Germinal center (tissue), 1 donor: ENCODE measurements at places on chromosomes 13 and 19.
A peak's percentile ranks its signal among the peaks of the same experiment; 100 is the strongest.

DNA sequence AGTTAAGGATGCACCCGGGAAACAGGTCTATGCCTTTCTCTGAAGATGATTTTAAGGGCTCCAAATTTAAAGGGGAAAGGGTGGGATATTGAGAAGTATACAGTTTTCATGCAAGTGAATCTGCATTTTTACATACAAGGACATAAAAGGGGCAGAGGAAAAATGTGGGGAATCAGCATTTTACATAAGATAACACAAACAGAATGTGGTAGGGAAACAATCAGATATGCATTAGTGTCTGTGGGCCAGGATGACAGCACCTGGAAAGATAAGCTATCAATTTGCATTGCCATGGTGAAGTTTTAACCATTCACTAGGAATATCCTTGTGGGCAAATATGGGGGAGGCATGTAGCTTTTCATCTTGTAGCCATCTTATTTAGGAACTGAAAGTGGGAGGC, 24.1 kb downstream of the IGFL3 start:
- no peak for DNase-seq

DNA sequence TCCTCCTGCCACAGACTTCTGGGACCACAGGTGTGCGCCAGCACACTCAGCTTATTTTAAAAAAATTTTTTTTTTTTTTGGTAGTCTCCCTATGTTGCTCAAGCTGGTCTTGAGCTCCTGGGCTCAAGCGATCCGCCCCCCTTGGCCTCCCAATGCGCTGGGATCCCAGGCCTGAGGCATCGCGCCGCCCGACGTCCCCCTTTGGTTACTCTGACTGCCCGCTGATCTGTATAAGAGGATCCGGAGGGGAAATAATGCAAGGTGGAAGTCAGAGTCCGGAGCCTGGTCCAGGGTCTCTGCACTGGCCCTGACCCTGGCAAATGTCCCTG, 486 bp upstream of the ZNF805 start:
- no peak for DNase-seq

DNA sequence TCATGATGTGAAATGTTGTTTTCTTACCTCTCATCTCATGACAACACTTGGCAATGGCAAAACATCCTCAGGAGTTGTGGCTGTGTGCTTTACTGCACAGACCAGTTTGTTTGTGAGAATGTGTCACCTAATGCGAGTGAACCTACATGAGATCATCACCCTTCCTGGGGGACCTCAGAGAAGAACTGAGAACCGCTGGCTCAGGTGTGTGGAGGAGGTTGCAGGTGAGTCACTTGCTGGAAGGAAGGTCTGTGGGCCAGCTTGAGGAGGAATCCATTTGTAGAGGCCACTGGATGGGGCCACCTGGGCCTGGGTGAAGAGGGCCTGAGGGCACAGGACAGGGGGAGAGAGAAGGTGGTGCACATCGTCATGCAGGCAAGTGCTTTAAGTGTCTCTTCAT, 3.0 kb upstream of the CEACAM1 start:
- DNase-seq: no peak

DNA sequence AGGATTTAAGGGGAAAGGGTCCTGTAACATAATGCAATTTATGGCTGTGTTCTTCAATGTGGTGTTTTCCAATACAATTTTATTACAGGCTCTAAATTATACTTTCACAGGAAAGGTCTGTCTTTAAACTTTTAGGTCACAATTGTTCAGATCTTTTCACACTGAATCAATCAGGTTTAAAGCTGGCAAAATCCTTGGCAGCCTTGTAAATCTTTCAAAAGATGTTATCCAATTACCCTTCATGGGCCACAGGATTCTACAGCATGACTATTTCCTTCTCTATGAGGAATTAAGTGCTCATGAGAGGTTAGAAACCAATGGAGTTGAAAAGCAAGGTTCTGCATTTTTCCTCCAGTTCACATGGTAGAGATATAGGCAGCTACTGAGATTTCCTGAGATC, 211.5 kb upstream of the MIR17HG start:
- no peak for DNase-seq

- no peak for DNase-seq
Observed at GRCh38 chr19:16825312-16826052, 3.7 kb upstream of the SIN3B start.

DNA sequence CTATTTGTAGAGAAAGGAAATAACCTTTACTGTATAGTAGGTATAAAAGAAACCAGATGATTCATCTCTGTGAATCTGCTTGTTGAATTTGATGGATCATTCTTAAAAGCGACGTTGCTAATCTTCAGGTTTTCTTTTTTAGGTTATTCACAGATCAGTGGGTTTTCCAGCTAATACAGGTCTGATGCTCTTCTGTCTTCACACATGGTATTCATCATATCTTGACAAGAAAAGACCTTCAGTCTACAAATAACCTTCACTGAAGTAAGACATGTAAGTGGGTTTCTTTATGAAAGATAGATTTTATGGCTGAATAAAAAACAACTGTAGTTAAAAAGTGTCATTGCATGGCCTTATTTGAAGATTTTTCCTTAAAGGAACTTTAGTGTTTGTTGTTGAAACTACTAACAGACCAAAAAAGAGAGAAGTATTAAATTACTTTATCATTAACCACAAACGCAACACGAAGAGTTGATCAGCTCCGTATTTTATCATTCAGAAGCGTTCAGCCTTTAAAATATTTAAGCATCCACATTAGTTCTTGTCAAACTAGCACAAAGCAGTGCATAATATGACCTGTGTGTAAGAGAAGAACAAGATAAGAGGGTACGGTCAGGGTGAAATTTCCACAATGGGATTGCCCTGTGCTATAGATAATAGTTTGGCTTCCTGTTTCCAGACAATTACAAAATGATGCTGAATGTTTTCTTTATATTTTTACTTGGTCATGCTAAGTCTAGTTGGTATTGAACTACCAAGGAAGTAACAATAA, 299.5 kb downstream of the MZT1 start:
- DNase-seq: no peak

- DNase-seq: no peak
Observed at GRCh38 chr19:374183-374885, 29.7 kb upstream of the MIER2 start.

GRCh38 chr13:99415851-99416331, 85.4 kb upstream of the TM9SF2 start:
- DNase-seq: no peak

GRCh38 chr19:47247308-47247990, 8.9 kb upstream of the CCDC9 start:
- DNase-seq: peak; percentile 75

- no peak for DNase-seq
Observed at GRCh38 chr13:35771898-35772297, 295.4 kb upstream of the MAB21L1 start.

- no peak for DNase-seq
Observed at GRCh38 chr13:23996456-23996855, 99.2 kb upstream of the C1QTNF9B start.

DNA sequence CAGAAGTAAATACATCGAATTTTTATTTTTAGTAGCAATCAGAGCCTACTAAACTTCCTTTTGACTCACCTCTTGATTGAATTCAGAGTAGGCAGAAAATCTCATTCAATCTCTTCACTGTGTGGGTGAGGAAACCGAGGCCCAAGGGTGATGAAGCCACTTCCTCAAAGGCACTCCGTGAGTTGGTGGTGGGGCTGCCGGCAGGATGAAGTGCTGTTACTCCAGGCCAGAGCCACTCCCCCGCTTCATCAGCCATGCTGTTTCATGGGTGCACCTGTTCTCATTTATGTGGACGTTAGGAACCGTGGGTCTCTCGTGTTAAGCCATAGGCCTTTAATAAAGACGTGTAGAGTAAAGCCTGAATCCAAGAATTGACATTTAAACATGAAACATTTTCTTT, 13.2 kb downstream of the ING1 start:
- DNase-seq: peak; percentile 34

DNA sequence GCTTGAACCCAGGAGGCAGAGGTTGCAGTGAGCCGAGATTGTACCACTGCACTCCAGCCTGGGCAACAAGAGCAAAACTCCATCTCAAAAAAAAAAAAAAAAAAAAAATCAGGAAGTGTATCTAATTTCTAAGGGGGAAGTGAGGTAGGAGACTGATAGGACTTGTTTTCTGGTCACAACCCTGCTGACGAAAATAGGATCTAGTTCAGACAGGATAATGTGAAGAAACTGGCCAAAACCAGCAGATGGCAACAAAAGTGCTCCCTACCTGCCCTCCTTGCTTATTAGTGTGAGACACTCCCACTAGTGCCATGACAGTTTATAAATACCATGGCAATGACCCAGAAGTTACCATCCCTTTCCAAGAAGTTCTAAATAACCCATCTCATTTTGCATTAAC, 36.0 kb upstream of the KPNA3 start:
- no peak for DNase-seq

GRCh38 chr13:23433171-23434153, at the start of gene SACS:
TSS of gene SACS (minus strand) at chr13:23433702. CDS start at chr13:23411239, 22,463 bp downstream.
- no peak for DNase-seq
